ENCODE measurements at places on chromosomes 1 and 21. TPM values are rescaled to one million over a fixed set of nuclear protein-coding genes. Genes with fewer than 3 reads are reported as not detected.

KCNA3 gene
- polyA plus RNA-seq = 0.05 TPM

STYXL2 gene
- polyA plus RNA-seq = 0.01 TPM

CD5L gene
- not detected for polyA plus RNA-seq

AIRE gene
- 0.06 TPM for polyA plus RNA-seq

DUSP12 gene
- polyA plus RNA-seq = 6.5 TPM

VAV3 gene
- 23.9 TPM for polyA plus RNA-seq

KRTAP19-8 gene
- polyA plus RNA-seq = not detected

AGT gene
- 0.12 TPM for polyA plus RNA-seq

ASCL5 gene
- not detected for polyA plus RNA-seq

LEFTY1 gene
- 0.10 TPM for polyA plus RNA-seq

ZNF593OS gene
- 0.12 TPM for polyA plus RNA-seq

ITLN1 gene
- 0.04 TPM for polyA plus RNA-seq

CYP4A11 gene
- polyA plus RNA-seq = not detected

SELE gene
- 0.25 TPM for polyA plus RNA-seq

TDRD10 gene
- polyA plus RNA-seq = 1.3 TPM

CRYAA gene
- polyA plus RNA-seq = not detected

KCND3 gene
- 1.6 TPM for polyA plus RNA-seq

LYPLAL1 gene
- 14.3 TPM for polyA plus RNA-seq

HMCN1 gene
- 1.9 TPM for polyA plus RNA-seq

RGS16 gene
- polyA plus RNA-seq = 1.5 TPM

CFAP57 gene
- polyA plus RNA-seq = 0.02 TPM

All from esophagus (tissue), 2 donors.